ENCODE measurements at places on chromosomes 1 and 21.

- DNase-seq, result no peak
Observed at GRCh38 chr1:20470194-20470593, 15.8 kb downstream of the CAMK2N1 start.

DNA sequence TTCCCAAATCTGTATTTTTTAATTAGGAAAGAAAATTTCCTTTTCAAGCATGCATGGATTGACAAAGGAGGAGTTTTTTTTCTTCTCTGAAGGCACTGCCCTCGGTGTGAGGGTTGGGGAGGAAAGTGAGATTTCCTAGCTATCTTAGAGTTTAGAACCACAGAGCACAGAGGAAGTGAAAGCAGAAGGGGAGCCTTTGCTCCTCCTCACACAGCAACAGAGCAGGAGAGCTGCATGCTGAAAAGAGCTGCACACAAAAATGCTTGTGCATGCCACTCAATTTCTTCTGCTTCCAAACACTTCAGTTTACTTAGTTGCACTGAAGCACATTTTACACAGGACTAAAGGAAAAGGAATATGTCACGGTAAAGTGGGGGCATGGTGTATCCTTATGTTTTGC lies 308.1 kb downstream of the GPATCH2 start:
- DNase-seq, result no peak

DNA sequence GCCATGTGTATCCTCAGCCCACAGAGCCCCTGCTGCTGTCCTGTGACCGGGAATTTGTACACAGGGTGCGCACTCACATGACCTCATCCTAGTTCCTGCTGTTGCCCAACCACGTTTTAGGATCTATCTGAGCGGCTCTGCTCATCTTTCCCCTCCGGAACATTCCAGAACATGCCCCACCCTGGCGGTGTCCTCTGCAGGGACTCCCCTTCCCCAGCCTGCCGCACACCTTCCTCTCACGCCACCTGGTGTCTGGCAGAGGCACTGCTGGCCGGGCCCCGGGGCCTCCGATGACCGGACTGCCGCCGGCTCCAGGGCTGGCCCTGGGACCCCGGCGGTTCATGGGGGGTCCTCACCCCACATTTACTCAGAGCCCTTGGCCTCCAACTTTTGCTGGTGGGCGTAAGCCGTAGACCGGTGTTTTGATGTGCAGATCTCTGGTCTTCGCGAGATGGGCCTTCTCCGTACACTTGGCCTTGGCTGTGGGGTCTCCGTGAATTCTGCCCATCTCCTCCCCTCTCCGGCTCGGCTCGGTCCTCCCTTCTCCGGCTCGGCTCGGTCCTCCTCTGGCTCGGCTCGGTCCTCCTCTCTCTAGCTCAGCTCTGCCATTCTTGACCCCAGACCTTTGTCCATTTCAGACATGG lies 29.5 kb downstream of the ARHGEF16 start:
- peak; percentile 58 for DNase-seq

GRCh38 chr21:46203203-46203600 lies 18.9 kb upstream of the SPATC1L start:
- DNase-seq, result no peak

DNA sequence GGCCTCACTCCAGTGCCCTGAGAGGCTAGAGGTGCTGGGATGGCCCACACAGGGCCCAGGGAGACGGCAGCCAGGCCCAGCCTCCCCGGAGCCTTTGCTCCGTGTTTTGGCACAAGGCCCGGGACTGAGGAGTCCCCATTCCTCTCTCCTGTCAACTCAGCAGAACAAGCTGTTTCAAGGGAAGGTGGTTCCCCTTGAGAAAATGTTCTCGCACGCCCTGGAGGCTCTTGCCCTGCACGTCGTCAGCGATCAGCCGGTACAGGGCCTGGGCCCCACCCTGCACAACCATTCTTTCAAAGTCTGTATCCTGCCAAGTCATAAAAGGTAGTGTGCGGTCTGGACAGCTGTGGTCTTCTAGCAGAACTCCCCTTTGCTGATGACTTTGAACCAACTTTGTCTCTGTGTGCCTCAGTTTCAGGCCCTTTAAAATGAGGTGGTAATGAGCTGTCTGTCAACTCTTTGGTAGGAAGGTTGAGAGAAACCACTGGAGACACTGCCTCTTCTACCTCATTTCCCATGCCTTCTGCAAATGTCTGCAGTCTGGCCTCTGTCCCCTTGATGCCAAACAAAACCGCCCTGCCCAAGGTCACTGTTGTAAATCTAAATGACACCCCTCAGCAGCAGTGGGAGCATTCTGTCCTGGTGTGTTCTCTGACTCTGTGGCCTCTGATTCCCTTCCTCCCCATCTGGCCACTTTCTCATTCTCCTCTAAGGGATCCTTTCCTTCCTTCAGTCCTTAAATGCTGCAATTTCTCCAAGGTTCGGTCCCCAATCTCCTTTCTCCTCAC lies 138.6 kb upstream of the JUN start:
- peak; percentile 91 for DNase-seq

DNA sequence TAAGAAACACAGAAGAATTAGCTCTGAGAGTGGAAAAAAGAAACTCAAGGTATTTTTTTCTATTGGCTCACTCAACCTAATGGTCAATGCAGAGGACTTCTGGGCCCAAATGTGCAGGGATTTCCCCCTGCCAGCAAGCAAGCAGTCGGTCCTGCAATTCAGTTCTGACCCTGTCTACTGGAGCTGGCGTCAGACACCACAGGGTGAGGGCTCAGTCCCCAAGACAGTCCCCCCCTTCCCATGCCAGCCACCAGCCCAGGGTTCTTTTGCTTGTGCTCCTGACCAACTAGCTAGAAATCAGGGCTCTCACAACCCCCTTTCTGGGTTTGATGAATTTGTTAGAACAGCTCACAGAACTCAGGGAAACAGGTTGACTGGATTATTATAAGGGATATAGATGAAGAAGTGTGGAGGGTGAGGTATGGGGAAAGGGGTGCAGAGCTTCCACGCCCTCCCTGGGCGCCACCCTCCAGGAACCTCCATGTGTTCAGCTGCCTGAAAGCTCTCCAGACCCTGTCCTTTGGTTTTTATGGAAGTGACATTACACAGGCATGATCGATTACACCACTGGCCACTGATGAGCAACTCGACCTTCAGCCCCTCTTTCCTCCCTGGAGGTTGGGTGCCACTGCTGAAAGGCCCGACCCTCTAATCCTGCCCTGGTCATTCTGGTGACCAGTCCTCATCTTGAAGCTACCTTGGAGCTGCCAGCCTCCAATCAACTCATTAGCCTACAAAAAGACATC lies 22.5 kb upstream of the PWP2 start:
- DNase-seq, result no peak

DNA sequence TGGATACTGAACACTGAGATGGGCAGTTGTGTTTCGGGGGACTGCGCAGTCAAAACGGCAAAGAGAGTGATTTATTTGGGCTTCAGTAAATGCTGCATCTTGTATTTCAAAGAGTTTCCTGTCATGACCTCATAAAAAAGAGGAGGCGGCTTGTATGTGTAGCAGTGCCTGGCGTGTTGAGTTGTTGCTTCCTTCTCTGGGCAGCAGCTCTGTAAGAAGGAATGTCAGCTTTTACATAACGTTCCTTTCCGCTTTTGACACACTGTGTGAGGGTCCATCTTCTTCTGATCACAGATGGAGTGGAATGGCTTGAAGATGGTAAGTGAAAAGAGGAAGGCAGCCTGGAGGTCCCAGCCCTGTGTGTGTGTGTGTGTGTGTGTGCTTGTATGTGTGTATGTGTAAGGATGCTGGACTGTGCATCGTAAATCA lies 941 bp downstream of the ELAVL4 start:
- peak; percentile 4 for DNase-seq

DNA sequence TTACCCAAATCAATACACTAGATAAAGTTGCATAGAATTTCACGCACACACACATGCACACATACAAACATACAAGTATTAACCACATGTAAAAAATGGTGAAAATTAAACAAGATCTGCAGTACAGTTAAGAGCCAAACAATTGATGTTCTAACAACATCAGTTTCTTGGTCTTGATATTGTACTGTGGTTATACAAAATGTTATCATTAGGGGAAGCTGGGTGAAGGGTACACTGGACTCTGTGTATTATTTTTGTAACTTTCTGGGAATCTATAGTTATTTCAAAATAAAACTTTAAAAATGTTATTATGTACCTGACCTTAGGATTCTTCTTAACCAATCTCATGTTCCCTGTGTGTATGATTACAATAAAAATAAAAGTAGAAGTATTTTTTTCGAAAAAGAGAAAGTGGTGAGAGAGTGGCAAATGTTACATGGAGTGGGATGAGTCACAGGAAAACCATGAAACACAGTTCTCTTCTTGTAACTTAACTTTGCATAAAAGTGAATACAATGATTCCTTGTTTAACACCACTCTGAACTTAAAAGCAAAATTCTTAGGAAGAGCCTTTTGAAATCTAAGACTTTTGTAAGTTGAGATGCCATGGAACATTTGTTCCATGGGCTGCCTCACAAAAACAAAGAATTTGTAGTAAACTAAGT lies 101.6 kb upstream of the RUNX1 start:
- no peak for DNase-seq

DNA sequence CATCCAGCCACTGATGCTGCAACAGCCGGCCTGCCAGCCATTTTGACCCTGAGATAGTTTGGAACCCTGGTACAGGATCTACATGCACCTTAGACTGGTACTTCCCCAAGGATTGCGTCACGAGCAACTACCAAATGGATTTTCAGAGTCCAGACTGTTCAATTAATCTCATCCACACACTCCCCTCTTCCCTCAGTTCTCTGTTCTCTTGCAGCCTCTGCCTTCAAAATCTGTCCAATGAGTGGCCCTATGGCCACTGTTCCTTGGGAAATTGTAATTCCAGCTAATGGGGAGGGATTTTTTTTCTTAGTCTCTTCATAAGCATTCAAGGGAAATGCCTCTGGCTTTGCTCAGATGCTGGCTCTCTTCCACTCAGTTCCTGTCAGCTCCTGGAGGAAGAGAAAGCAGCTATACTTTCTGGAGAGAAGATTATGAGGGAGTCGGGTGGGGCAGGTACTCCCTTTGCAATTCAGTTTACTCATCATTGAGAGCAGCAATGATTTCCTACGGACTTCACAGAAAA lies 19.8 kb upstream of the UAP1 start:
- no peak for DNase-seq

GRCh38 chr1:19495799-19496526 lies 10.6 kb upstream of the CAPZB start:
- DNase-seq, result no peak

GRCh38 chr1:209363112-209363511 lies 220.4 kb upstream of the CAMK1G start:
- no peak for DNase-seq

- DNase-seq, result peak; percentile 14
Observed at GRCh38 chr1:171801487-171801891, 20.0 kb downstream of the METTL13 start.

DNA sequence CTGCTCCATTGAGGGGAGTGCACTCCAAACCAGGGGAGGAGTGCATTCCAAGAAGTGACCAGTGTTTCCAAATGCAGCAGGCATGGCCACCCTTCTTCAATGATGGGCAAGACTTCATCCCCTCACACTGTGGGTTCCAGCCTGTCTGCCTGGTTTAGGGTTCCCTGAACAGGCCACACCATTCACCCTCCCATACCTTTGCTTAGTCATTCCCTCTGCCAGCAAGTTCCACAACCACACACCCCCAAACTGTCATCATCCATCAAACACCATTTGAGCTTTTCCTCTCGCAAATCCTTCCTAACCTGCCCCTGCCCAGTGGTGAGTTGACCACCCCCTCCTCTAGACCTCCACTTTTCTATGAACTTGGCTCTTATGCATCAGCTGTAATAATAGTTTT lies 116.0 kb downstream of the PLPP3 start:
- DNase-seq, result no peak

- no peak for DNase-seq
Observed at GRCh38 chr1:187622545-187622944, 793.8 kb downstream of the PLA2G4A start.

DNA sequence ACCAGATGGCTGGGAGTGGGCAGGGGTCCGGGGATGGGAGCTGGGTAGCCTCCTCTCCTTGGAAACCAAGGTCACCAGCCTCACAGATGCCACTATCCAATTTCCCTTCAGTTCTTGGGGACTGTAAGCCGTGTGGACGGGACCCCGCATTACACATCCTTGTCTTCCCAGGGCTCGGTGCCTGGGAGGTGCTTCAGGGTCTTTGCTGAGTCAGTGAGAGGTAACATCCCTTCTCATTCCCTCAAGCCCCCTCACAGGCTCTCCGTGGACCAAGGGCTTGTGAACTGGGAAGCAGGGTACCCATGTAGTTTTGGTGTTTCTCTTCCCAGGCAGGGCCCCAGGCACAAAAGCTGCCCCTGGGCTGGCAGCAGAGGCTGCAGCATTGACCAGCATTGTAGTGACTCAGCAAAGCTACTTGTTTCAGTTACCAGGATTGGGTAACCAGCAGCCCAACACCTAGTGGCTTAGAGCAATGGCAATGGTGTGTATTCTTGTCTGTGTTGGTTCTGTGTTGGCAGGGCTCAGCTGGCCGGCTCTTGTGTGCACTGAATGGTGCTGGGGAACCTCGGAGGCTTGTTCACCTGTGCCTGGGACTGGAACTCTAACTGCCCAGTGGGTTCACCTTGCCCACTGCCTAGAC lies 24.6 kb upstream of the PCBP3 start:
- no peak for DNase-seq

DNA sequence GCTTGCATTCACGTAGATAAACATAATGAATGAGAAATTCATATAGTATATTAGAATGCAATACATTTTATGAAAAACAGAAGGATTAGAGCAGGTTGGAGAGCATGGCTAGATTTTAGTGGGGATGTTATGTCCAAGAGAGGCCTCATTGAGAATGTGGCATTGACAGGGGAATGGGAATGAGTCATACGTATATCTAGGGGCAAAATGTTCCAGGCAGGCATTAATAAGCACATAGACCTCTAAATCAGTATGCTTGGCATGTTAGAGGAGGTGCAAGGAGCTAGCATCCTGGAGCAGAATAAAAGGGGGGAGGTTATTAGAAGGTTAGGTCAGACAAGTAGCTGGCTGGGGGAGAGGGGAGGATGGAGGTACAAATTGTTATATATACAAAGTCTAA lies 93.0 kb downstream of the USH2A start:
- no peak for DNase-seq

- DNase-seq, result peak; percentile 84
Observed at GRCh38 chr1:55257958-55258357, 42.8 kb upstream of the USP24 start.

DNA sequence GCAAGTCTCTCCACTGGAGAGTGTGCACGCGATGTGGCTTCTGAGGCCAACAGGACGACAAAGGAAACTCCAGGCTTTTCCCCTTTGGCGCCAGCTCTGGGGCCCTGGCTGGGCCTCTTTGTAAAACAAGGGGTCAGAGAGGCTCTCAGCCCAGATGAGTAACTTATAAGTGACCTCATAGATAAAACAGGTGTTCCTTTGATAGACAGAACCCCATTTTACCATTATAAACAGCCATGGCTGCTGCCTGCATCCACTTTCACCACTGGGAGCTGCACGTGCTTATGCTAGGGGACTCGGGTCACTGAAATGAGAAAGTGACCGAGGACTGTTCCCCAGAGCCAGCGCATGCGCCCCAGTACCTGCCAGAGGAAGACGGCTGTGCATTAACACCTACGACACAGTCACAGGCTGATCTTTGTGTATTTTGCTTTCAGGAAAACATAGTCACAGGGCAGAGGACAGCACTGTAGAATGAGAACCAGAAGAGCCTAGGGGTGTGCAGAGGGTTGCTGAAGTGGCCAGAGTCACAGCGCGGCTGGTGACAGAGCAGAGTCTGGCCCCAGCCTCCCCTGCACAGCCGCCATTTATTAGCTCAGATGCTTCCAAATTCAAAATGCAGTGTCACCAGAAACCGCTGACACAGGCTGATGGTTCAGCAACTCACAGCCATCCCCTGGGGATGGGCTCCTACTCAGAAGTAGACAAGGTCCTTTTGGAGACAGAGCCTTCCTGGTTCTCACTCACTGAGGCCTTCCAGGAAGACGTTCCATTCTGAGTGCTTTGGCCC lies 12.7 kb downstream of the RNF207 start:
- DNase-seq, result no peak

GRCh38 chr1:209326831-209327230 lies 256.7 kb upstream of the CAMK1G start:
- DNase-seq, result no peak

All from activated CD8-positive, alpha-beta T cell treated with anti-CD3 and anti-CD28 coated beads for 36 hours (primary cell).